ENCODE measurements at places on chromosomes 5 and 9.
A peak's percentile ranks its signal among the peaks of the same experiment; 100 is the strongest.

DNA sequence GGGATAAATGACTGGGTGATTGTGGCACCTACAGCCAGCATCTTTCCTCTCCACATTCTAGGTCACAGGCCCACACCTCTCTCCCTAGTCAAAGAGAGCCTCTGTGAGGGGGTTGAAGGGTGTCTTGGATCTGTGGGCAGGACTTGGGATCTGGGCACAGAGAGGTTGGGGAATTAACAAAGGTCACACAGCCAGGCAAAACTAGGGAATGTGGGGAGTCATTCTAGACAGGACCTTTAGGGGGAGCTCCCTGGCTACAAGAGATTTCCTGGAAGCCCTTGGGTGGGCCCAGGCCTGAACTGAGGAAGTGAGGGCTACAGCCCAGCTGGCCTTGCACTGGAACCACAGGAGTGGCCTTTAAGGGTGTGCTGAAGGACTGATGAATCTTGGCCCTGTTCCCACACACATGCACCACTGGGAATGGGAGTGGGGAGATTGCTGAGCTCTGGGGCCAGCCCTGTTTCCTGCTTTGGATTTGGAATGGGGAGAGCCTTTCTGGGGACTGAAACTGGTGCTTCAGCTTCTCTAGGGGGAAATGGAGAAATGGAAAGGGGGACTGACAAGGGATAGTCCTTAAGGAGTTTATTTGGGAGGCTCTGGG lies 12.4 kb upstream of the CXXC5 start:
- no peak for DNase-seq

DNA sequence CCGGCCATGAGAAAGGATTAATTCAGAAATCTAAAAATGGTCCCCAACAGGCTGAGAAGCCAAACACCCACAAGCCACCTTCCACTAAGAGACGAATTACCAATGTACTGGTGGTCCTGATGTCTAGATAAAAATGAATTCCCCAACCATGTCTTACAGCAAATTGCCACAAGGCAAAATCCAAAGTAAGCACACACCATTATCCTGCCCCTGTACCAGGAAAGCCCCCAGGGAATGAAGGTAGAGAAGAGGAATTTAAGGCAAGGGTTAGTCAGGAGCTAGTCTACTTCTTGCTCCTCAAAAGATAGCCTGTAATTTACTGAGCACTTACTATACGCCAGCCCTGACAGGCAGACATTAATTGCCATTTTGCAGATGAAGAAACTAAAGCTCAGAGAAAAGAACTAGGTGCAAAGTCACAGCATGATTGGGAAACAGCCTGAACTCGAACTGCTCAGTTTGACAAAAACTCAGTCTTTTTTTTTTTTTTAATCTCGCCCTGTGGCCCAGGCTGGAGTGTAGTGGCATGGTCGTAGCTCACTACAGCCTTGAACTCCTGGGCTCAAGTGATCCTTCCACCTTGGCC lies 64.3 kb downstream of the RAPGEF1 start:
- DNase-seq, result peak; percentile 86

DNA sequence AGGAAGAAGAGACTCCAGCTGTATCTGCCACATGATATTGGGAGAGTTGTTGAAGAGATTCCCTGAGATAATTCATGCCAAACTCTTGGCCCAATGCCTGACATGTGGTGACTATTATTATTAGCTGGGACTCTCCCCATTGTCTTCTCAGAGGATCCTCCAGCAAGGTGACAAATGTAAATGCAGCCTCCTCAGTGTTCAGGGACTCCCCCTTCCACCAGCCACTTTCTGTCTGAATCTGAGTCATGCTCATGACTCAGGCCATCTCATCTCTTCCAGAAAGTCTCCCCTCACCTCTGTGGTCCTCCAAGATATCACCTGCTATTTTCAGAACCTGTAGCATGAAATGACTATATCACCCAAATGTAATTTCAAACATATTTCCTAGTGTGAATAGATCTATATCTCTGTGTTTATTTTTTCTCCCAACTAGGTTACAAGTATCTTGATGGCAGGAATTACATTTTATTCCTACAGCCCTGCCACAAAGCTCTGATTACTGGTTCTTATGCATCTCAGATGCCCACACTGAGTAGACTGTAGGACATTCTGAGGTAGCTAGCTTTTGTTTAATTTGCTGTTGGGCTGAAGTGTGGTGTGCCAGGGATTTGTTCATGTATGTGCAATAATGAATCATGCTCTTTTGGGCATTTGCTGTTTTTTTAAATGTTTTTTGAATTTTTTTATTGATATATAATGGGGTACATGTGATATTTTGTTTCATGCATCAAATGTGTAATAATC lies 126.6 kb upstream of the IL12B start:
- DNase-seq, result peak; percentile 18

DNA sequence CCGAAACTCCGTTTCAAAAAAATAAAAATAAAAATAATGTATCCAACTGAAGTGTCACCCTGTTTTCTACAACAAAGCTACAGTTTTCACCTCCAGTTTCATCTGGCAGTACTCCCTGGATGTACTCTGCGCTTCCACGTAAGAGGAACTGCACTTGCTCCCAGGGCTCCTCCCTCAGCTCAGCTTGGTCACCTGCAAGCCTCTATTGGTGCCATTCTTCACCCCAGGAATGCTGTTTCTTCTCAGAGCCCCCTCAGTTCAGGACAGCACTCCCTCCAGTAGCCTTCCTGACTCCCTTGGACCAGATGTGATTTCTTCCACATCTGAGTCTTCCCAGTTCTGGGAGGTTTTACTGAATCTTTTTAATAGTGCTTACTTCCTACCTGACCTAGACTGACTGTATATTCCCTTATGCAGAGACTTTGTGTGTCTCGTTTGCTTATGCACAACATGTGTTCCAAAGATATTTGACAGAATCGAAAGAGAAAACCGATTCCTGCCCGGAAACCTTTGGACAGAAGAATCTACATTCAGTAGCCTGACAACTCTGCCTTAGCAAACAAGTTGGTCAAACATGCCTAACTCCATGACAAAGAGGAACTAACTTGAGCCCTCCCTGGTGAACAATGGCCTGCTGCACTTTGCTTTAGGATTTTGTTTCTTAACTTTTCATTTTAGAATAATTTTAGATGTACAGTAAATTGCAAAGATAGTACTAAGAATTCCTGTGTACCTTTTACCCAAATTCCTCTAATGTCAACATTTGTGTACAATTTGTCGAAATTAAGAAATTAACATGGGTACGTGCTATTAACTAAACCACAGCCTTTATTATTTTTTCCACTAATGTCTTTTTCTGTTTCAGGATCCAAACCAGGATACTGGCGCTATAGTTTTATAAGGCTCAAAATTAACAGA lies 814 bp downstream of the CCDC125 start:
- peak; percentile 18 for DNase-seq

DNA sequence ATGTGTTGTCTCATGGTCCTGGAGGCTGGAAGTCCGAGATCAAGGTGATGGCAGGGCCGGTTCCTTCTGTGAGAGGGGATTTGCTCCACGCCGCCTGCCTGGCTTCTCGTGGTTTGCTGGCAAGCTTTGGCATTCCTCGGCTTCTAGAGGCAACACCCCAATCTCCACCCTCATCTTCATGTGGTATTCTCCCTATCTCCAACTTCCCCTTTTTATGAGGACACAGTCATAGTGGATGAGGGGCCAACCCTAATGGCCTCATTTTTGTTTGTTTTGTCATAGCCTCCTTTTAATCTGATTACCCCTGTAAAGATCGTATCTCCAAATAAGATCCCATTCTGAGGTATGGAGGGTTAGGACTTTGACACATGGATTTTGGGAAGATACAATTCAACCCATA lies 41.7 kb upstream of the CLK4 start:
- peak; percentile 47 for DNase-seq

DNA sequence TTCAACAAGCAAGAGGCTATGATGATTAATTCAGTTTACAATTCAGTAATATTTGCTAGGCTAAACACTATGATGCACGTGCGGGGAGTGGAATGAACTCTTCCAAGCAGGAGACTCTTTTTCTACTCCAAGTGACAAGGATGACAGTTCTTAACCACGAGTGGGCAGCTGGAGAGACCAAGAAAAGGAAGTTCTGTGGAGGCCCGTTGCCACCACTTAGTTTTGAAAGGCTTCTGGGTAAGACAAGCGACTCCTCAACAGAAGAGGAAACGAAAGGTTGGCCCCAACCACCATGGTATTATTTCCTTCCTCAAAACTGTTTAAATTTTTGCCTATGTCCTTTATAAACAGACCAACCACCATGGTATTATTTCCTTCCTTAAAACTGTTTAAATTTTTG lies 2.8 kb downstream of the DCAF12 start:
- DNase-seq, result peak; percentile 25

GRCh38 chr5:147892696-147893296 lies 13.5 kb downstream of the C5orf46 start:
- peak; percentile 95 for DNase-seq

- DNase-seq, result no peak
Observed at GRCh38 chr9:98363644-98364043, 108.2 kb upstream of the TBC1D2 start.

GRCh38 chr9:70425192-70425591 lies 10.7 kb upstream of the KLF9 start:
- DNase-seq, result no peak

- no peak for DNase-seq
Observed at GRCh38 chr5:56460681-56461191, 227.6 kb upstream of the ANKRD55 start.

DNA sequence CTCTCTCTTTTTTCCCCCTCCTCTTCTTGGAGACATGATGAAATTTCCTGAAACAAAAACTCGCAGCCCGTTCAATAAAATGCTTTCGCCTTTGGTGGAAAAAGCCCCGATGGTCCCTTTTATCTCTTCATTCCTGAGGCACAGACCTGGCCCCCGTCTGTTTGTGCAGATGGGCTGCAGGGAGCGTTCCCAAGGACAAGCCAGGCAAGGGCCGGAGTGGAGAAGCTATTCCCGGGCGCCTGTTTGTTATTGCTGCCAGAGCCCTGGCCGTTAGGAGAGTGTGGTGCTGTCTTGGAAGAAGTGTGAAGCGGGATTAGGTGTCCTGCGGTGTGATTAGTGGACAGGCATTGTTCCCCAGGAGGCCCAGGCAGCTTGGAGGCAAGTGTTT lies 71.9 kb downstream of the SMIM23 start:
- DNase-seq, result no peak

- DNase-seq, result no peak
Observed at GRCh38 chr5:468401-468800, 25.4 kb downstream of the EXOC3 start.

DNA sequence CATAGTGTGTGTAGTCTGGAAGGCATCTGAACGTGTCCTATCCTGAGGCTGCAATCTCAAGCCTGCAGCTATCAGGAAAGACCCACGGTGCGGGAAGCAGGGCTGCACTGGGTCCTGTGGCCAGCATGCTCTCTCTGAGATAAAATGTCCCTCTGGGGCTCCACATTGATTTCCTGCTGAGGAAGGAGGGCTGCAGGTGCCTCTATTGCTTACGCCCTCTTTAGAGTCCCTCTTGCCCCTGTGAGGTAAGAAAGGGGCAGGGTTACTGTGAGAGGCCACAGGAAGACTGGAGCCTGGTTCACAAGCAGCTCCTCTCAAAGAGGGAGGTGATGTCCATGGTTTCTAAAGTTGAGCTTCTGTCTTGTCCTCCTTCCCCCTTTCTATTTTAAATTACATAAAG lies 299.9 kb upstream of the RFX3 start:
- no peak for DNase-seq

DNA sequence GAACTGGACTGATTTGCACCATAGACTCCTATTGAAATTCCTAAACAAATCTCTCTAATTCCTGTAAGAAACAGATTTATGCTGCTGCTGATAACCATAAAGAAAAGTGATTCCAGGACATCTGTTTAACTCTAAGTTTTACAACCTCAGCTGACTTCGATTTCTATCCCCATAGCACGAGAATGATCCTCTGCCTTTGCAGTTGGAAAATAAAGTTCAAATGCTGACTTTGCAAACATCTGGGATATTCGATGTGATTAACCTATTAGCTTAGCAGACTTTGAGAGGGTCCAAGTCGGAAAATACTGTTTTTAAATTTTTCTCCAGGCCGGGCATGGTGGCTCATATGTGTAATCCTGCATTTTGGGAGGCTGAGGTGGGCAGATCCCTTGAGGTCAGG lies 247.3 kb downstream of the PSAT1 start:
- no peak for DNase-seq

GRCh38 chr5:56983593-56984361 lies 31.9 kb upstream of the MIER3 start:
- DNase-seq, result no peak

DNA sequence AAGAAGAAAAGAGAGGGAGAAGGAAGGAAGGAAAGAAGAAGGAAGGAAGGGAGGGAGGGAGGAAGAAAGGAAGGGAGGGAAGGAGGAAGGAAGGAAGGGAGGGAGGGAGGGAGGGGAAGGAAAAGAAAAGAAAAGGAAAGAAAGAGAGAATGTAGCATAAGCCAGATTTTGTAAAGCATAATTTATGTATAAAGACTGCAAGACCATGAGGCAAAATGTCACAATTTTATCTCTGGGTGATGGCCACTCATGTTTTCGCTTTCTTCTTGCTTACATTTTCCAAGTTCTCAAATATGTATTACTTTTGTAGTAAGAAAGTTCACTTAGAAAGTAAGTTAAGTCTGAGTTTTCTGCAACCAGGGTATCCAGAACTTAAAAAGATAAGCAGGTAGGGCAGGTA lies 3.4 kb upstream of the RNF183 start:
- no peak for DNase-seq

DNA sequence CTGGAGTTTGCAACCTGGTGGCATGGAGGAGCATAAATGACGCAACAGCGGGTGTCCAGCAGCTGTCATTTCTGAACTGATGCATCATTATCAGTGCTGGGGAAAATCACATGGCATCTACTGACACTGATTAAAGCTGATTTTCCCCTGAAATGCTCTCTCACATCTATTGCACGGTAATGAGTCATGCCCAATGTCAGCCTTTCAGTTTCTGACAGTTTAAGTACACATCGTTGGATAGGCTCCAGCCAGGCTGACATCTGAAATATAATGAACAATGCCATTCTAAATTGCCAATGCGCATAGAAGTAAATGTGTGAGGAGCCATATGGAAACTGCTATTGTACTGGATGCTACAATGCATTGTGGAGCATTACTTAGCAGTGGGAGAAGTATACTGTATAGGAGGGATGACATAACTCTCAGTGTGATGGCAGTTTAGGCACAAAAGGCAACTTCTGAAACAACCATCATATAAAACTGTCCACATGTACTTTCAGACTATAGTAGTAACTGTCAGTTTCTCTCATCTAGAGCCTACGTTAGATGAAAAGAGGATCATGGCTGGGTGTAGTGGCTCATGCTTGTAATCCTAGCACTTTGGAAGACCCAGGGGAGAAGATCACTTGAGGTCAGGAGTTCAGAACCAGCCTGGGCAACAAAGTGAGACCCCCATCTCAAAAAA lies 389.3 kb upstream of the DMAC1 start:
- no peak for DNase-seq

GRCh38 chr9:137547687-137548543 lies 2.3 kb downstream of the PNPLA7 start:
- DNase-seq, result no peak
